Common myeloid progenitor, CD34-positive (primary cell): ENCODE measurements at places on chromosomes 7 and 10.

DNA sequence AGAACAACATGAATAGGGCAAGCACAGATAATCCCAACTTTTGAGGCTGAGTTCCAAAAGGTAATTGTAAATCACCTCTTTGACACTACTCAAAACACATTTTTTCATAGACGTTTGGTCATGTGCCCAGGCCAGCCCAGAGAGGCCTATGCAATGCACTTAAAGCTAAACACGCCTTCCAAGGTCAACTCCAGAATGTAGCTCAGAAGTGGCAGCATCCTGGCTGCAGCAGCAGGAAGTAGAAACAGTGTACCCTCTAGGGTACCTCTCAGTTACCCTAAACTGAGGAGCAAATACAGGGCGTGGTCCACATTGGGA, 58.7 kb downstream of the OSBPL3 start:
- DNase-seq = no peak

- peak; percentile 15 for DNase-seq
Observed at GRCh38 chr7:66283003-66283920, 78.1 kb downstream of the TPST1 start.

DNA sequence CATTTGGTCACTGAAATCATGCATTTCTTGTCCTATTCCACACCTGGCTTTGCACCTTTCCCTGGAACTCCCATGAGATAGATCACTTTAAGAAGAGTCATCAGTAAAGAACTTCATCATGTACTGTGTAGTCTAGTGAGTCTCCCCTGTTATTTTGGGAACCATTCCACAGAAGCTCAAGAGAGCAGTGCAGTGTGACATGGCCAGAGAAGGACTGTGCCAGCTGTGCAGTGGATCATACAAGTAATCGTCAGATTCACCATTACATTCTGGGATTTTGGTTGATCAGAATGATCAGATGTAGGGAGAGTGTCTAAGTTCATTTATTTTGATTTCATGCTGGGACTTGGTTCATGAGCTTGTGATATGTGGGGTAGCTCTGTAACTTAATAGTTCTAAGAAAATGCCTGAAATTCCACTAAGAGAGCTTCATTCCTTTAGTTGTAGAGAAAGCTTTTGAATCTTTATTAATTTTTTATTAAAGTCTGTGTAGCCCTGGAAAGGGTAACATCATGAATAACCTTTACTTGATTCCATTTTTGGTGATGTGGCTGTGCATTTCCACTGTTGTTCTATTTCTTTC, 166.8 kb downstream of the SUGCT start:
- no peak for DNase-seq

- DNase-seq = no peak
Observed at GRCh38 chr10:14926061-14926470, 27.8 kb downstream of the DCLRE1C start.

GRCh38 chr7:117157241-117158209, 165.3 kb downstream of the WNT2 start:
- DNase-seq = peak; percentile 93

GRCh38 chr7:141587304-141587703, 36.1 kb downstream of the AGK start:
- DNase-seq = no peak

DNA sequence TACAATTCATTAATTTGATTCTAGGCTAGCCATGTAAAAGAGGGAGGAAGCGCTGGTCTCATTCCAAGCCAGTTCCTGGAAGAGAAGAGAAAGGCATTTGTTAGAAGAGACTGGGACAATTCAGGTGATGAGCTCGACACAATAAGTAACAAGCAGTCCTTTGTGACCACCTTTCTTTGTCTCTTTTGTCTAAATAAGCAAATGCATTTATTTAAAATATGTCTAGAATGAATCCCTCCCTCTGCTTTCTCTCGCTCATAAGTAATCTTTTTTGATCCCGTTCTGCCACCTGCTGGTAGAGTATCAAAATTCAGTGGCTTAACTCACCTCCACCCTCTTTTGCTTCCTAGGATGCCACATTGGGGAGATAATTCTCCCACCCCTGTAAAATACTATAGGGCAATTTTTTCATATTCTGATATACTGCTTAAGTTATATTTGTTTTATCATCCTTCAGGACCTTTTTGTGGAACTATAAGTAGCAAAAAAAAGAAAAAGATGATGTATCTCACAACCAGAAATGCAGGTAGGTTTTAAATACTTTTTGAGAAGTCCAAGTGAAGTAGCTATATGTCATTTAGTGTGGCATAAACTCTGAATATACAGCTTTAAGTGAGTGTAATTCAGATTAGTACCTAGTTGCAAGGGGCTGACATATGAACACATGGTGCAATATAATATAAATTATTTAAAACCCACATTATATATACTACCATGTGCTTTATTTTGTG, 91.5 kb downstream of the GSDME start:
- DNase-seq = peak; percentile 67

DNA sequence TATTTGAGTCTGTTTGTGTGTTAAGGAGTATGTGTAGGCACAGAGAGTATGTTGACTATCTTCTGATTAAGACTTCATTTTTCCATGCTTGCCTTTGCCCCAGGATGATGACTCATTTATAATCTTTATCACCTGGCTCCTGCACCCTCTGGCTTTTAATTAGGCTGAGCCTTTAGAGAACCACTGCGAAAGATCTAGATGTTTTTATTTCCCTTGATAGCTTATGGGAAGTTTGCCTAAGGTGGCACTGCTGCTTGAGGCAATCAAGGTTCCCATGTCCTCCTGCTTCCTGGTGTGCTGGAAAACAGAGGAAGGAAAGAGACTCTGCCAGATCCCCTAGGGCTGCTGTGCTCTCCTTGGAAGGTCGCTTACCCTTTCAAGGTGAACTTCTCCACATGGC, 114.6 kb downstream of the ARL4A start:
- DNase-seq = no peak

DNA sequence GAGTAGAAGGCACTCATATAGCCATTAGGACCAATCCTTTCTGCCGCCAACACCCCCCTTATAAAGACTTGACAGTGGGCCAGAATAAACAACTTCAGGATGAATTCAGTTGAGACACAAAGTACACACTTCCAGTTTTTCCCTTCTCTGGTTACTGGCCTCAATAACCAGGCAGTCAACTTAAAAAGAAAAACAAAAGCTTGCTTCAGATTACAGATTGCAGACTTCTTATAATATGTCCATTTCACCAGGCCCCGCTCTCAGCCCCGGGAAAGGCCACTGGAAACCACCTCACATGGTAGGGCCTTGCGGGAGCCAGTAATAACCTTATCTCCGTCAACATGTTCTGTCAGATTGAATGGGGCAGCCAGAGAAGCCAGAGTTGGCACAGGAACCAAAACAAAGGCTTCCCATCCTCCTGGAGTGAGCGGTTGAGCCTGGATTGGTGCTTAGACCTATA, 108.8 kb downstream of the EGFR start:
- DNase-seq = no peak

DNA sequence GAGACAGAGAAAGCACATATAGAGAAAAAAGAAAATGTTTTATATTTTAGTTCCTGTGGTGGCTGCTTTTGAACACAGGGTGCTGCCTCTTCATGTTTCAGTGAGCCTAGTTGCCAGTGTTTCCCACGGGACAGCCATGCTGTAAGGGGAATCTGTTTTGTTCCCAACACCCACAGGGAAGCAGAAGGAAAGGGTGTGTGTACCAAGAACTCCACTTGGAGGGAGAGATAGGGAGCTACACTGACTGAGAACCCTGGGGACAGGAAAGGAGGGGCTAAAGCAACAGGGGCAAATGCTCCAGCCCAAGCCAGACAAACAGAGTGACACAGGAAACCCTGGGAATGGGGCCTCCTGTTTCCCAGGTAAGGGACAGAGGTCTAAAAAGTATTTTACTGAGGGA, 40.2 kb downstream of the FRMPD2 start:
- DNase-seq = no peak

DNA sequence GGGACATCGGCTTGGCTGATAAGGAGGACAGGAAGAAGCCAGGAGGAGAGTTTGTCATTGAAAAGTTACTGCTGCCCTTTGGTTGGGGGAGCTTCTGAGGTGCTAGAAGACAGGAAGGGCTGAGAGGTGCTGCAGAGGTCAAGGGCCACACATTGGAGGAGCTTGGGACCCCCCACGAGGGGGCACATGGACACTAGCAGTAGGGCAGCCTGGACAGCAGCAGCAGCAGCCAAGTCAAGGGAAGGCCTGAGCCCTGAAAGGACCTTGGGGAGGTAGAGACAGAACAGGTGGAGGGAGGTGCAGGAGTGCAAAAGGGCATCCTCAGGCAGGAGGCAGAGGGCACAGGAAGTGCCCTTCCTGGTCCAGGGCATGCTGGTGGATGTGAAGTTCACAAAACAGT, 439.7 kb upstream of the IGFBP3 start:
- no peak for DNase-seq

DNA sequence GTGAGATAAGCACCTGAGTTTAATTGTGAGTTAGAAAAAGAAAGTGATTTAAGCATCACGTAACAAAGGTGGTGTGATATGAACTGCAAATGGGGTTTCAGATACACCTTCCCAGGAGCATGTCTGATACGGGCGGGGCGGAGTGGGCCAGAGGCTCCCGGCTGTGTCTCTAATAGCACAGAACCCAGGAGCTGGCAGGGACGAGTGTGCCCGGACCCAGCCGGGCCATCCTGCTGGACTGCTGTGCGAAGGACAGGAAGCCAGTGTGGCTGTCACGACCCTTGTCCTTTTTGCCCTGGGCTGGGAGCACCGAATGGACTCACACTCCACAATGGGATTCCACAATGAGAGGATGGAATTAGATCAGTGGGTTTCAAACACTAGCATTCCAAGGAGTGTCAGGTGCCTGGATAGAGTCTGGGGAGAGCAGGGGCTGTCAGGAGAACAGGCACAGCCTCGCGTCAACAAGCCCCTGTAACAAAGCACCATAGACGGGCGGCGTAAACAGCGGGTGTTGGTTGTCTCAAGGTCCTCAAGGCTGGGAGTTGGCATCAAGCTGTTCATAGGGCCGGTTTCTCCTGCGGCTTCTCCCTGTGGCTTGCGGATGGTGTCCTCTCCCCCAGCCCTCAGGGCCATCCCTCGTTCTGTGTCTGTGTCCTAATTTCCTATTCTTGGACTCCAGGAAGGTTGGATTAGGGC, 242.6 kb upstream of the PITRM1 start:
- no peak for DNase-seq

- DNase-seq = no peak
Observed at GRCh38 chr10:86945361-86946212, 11.8 kb downstream of the MMRN2 start.

DNA sequence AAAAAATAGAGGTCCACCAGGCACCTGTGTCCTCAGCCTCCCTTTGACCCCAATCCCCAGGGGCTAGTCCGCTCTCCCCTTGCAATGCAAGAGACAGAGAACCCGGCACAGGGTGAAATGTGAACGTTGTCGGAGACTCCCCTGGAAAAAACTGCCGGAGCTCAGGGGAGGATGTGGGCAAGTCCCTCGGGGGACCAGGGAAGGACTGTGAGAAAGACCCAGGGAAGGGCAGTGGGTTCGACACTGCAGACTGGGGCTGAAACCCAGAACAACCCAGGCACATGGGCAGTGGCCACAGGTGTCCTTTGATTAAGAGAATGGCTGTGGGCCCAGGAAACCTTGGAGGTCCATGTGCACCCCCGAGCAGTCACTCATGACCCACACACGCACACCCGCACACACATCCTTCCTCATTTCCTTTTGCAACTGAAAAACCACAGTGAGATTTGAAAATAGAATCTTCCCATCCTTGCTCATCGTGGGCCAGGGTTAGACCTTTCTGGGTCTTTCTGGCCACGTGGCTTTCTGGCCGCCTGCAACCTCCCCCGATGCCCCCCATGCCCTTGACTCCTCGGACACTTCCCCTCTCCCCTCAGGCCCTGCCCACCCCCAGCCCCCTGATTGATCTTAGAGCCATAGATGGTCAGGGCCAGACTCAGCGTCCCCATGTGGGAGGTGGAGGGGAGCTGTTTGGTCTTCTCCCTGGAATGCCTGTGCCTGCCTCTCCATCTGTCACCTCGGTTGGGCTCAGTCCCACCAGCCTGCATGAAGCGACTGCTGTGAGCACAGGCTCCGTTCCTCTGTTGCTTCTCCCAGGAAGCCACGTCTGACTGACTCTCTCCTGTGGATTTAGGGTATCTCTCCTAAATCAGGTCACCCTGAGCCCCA, 7.9 kb downstream of the LAT2 start:
- DNase-seq = peak; percentile 88

GRCh38 chr7:20200361-20200760, 16.8 kb downstream of the MACC1 start:
- peak; percentile 58 for DNase-seq

- no peak for DNase-seq
Observed at GRCh38 chr10:89773081-89773480, 71.7 kb downstream of the KIF20B start.

- no peak for DNase-seq
Observed at GRCh38 chr10:82040336-82040735, 165.3 kb downstream of the NRG3 start.

- peak; percentile 99 for DNase-seq
Observed at GRCh38 chr10:132335189-132336063, 3.4 kb downstream of the LRRC27 start.

GRCh38 chr7:140656548-140657515, 15.9 kb upstream of the ADCK2 start:
- DNase-seq = peak; percentile 83

- DNase-seq = peak; percentile 33
Observed at GRCh38 chr10:60714233-60714632, 64.0 kb upstream of the CDK1 start.

DNA sequence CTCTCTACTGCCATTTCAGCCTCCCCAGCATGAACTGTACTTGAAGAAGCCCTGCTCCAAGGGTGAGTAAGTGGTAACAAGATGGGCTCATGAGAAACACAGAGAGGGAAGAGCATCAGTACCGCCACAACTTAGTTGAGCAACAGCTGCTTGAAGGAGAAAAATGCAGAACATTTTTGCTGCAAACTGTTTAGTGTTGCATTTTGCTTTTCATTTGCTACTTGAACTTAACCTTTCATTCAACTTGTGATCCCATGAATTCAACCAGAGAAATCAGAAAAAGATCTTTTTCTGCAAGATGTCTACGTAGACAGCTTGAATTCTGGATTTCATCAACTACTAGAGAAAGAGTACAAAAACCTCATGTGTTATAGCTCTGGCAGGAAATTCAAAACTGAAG, 40.7 kb downstream of the ANK3 start:
- DNase-seq = no peak

GRCh38 chr7:141012044-141012685, 2.6 kb downstream of the MRPS33 start:
- peak; percentile 91 for DNase-seq

- DNase-seq = no peak
Observed at GRCh38 chr7:36650320-36650719, 74.0 kb downstream of the AOAH start.

- DNase-seq = no peak
Observed at GRCh38 chr7:151327659-151328058, 14.0 kb upstream of the NUB1 start.

- no peak for DNase-seq
Observed at GRCh38 chr7:141562036-141562435, 10.8 kb downstream of the AGK start.

GRCh38 chr7:44658979-44659378, 52.6 kb downstream of the OGDH start:
- no peak for DNase-seq

DNA sequence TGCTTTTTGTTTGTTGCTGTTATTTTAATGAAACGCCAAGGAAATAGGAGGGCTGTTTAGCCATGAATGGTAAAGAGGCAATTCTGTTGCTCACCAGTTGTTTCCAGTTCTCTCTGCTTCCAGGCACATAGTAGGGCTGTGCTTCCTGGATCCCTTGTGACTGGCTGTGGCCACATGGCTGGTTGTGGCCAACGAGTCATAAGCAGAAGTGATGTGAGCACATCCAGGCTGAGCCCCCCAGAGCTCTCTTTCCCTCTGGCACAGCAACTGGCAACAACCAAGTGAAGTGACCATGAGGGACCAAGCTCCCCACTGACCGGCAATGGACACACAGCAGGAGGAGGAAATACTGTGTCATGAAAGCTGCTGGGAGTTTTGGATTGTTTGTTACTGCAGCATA, 10.3 kb downstream of the GRID1 start:
- peak; percentile 65 for DNase-seq
